ENCODE measurements at places on chromosomes 4 and X.
A peak's percentile ranks its signal among the peaks of the same experiment; 100 is the strongest.

- DNase-seq: no peak
These were observed 377.3 kb downstream of the ARAP2 start for GRCh38 chr4:35867057-35867456.

DNA sequence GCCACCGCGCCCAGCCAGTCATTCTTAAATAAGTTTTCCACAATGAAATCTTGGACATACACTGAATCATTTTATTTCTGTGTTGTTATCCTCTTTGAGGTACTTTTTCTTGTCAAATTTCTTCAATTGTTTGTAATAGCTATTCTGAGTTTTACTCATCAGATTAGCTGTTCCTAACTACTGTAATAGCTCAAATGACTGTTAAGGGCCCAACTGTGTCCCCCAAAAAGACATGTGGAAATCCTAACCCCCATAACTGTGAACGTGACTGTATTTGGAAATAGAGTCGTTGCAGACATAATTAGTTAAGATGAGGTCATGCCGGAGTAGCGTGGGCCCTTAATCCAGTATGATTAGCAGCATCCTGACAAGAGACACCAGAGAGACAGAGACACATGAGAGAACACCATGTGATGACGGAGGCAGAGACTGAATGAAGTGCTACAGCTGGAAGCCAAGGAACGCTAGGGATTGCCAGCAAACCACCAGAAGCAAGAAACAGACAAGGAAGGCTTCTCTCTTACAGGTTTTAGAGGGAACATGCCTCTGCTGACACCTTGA is 22.9 kb downstream of the ACOT9 start:
- DNase-seq: no peak

DNA sequence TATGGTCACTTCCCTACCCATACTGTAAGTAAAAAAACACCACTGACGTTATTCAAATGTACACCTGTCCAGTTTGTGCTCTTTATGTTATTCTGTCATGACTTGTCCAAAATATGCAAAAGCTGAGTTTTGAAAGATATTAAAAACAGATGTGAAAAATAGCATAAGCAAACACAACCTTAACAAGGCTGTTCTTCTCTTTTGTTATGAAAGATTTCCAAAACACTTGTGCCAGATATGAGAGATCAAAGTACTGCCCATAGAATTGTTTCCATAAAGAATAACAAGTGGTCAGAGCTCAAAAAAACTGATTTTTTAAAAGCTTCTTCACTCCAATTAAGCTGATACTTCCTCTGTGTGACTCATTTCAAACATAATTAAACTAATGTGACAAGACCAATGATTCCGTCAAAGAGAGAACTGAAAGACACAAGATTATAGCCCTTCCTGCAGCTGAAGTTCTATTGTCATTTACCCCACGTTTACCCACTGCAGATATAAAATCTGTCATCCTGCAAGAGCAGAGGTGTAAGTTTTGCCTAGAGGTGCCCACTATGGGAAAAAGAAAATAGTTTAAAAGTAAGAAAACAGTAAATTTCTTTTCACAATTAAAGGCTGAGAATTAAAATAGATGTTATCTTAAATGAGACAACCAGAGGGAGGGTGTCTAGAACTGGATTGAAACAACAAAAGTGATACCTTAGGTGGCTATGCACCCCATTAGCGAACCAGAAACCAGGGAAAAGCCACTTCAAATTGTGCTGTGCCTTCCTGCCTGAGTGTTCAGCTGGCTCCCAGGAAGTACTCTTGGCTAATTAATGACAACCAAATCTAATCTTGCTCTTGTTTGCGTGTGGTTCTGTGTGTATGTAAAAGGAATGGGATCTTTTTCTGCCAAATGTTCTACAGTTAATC is 30.1 kb downstream of the RASSF6 start:
- peak; percentile 47 for DNase-seq

DNA sequence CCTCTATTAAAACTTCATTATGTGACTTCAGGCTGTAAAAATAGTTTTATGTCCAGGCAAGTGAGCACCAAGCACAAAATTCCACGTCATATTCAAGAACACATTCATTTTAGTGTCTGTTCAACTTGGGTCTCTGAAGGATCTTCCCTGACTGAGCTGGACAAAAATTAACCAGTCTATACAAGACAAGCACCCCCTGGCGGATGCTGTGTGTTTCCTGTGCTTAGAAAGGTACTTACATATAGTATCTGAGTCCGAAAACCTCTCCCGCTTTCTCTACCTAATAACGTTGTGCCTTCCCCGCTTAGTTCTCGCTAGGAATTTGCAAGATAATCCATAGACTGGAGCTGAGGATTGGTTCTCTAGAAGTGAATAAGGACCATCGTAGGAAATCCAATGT is 2214.5 kb upstream of the TENM3 start:
- no peak for DNase-seq

GRCh38 chr4:182585321-182585720 is 331.9 kb downstream of the DCTD start:
- DNase-seq: no peak

DNA sequence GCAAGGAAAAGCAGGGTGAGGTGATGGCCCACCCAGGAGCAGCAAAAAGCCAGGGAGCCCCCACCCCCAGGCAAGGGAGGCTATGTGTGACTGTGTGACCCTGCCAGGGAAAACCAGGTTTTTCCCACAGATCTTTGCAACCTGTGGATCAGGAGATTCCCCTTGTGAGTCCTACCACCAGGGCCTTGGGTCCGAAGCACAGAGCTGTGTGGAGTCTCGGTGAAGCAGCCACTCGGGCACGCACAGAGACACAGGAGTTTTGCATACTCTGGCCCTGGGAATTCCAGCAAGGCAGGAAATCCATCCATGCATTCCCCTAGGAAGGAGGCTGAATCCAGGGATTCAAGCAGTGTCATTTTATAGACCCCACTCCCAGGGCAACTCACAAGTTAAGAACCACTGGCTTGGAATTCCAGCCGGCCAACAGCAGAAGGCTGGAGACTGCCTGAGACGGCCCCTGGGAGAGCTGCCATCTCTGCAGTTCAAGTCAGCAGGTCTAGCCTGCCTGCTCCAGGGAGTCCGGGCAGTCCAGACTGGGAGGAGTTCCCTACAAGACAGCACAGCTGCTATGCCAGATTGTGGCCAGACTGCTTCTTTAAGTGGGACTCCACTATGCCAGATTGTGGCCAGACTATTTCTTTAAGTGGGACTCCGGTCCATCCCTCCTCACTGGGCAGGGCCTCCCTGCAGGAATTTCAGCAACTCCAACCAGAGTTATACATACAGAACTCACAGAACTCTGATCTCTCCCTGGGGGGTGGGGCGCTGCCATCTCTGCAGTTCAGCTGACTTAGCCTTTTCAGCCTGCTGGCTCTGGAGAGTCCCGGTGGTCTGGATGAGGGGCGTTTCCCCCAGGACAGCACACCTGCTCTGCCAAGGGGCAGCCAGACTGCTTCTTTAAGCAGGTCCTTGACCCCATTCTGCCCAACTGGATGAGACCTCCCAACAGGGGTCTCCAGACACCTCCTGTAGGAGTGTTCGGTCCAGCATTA is 85.1 kb upstream of the ADAD1 start:
- DNase-seq: no peak

DNA sequence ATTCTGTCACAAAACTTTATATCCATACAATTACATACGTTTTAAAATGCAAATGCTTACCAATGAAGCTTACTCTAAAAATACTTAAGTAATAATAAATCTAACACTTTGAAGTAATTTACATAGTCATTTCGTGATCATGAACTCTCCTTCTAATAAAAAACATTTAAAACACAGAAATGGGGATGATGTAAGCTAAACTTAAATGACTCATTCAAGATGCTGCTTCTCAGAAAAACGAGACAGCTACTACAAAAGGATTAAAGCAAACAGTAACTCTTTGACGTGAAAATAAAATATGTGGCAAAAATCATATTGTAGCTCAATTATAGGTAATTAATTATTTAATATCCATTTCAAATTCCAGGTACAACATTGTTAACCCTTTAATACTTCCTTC is 148.7 kb downstream of the FGF16 start:
- DNase-seq: no peak

GRCh38 chr4:123325241-123325681 is 71.3 kb upstream of the SPRY1 start:
- no peak for DNase-seq

- peak; percentile 38 for DNase-seq
These were observed 111.7 kb downstream of the GALNTL6 start for GRCh38 chr4:171924746-171925376.

All from NCI-H1930 (cell line).